ENCODE measurements at places on chromosomes 1 and 21.

- DNase-seq = no peak
Measured at GRCh38 chr1:237730826-237731350, 159.8 kb downstream of the ZP4 start.

DNA sequence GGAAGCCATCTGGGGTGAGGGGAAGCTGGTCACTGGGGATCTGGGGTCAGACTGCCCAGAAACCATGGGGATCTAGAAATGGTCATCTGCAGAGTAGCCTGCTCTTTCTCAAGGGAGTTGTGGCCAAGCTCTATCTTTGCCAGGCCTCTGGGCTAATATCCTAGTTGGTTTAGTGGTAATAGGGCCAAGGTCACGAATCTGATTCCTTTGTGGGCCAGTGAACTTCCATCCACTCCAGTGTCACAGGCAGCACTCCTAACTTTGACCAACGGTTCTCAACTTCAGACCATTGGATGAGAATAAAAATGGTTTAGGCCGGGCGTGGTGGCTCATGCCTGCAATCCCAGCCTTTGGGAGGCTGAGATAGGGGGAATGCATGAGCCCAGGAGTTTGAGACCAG lies 28.1 kb upstream of the PPP2R5A start:
- DNase-seq = no peak

DNA sequence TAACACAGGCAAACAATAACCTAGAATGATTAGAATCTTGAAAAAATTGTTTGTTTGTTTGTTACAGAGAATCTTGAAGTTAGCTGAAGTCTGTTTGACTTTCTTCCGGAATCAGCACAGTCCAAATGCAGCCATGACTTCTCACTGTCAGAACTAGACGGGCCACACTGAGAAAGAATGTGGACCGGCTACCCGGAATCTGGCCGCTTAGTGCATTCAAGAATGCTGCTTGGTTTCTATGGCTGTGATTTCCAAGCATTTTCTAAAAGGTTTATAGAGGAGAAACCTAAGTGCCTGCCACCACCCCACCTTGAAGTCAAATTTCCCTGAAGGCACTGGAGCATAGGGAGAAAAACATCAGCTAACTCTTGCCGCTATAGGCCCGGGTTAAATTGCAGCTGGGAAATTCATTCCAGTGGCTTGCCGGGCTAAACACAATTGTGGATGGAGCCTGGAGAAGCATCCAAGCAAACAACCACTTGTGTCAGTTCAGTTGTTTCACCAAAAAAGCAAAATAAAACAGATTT lies 231.1 kb downstream of the DISC1 start:
- no peak for DNase-seq

- no peak for DNase-seq
Measured at GRCh38 chr1:149993181-149993580, 17.3 kb downstream of the OTUD7B start.

Measured in memory B cell (primary cell).